ENCODE measurements at places on chromosomes 16 and 17.

- DNase-seq, result no peak
Observed at GRCh38 chr17:200586-200985, 19.1 kb upstream of the DOC2B start.

DNA sequence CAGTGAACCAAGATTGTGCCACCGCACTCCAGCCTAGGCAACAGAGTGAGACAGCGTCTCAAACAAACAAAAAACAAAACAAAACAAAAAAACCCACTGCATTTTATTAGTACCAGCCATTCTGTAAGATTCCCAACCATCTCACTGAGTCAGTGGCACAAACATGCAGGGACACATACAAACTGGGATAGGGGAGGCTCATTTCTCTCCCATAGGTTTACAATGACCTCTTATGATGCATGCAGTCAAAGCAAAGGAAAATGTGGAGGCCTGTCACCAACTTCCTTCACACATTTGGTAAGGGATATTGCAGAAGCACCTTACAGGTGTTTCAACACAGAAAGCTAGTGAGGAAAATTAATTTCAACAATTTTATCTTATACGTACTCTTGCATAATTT lies 12.4 kb upstream of the STRADA start:
- no peak for DNase-seq

- no peak for DNase-seq
Observed at GRCh38 chr17:67448449-67448848, 71.4 kb downstream of the PITPNC1 start.

GRCh38 chr17:10842658-10843057 lies 4.8 kb upstream of the PIRT start:
- no peak for DNase-seq

- DNase-seq, result no peak
Observed at GRCh38 chr16:88430185-88430523, 22.9 kb upstream of the ZFPM1 start.

Data from stimulated activated CD4-positive, alpha-beta T cell treated with anti-CD3 and anti-CD28 coated beads, Interleukin-15, amount 100 ng/mL, for 1 hour (primary cell).